ENCODE measurements at places on chromosomes 12 and 14.

DNA sequence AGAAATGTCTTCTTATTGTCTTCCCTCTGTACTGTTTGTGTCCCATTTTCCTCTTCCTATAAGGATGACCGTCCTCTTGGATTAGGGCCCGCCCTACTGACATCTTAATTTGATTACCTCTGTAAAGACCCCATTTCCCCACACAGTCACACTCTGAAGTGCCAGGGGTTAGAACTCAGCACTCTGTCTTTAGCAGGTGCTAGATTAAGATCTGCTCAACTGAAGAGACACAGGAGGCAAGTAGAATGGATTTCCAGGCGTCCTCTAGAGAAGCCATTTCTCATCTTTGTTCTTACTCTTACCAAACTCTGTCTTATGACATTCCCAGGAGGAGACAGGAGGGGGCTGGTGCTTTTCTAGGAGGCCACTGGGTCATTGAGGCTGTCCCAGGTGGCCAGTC, 50.8 kb downstream of the VCPKMT start:
- DNase-seq: no peak

DNA sequence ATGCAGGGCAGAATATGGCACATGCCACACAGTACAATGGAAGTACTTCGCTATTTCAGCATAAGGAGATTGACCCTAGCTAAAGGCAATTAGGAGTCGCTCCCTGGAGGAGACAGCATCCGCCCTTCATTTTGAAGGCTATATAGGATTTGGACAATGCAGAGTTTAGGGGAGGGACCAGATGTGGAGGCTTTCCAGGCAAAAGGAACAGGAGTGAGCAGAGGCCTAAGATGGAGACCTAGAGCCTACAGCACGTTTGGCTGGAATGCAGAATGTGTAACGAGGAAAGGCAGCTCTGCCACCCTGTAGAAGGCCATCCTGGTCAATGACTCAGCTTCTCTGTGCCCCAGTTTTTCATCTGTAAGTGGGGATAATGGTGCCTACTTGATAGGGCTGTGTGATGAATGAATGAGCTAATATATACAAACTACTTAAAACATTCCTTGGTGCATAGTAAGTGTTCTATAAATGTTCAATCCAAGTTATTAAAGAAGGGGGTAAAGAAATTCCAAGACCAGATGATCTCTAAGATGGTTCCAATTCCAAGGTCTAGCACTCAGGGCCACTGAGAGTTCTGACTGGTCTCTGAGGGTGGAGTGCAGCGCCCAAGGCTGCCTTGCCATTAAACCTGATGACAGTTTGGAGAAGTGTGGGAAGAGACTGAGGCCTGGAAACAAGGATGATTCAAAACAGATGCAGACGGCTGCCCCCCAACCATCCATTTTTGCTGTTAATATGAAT, 54.3 kb upstream of the FRMD6 start:
- no peak for DNase-seq

- no peak for DNase-seq
These were observed 91.5 kb downstream of the APAF1 start for GRCh38 chr12:98736352-98737321.

DNA sequence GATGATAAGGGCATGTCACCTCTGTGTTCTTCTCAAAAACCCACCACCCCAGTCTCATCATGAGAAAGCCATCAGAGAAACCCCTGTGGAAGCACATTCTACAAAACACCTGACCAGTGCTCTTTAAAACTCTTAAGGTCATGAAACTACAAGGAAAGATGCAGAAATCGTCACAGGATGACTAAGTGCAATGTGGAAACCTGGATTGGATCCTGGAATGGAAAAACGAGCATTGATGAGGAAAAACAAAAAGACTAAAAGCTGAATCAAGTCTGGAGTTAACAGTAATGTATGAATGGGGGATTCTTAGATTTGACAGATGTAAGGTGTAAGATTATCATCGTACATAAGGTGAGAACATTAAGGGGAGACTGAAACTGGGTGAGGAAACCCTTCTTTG, 211.0 kb downstream of the TBX5 start:
- no peak for DNase-seq

DNA sequence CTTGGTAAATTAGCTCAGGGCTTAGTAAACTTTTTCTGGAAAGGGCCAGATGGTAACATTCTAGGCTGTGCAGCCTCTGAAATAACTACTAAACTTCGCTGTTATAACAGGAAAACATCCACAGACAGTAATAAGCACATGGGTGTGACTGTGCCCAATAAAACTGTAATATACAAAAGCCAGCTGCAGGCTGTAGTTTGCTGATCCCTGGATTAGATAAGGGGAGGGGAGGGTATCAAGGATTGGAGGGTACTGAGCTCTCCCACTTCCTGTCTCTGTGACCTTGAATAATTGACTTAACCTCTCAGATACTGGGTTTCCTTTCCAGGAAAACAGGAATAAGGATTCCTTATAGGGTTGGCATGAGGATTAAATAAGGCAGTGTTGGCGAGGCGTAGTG, 81.2 kb downstream of the CCDC60 start:
- DNase-seq: no peak

GRCh38 chr14:75280831-75281653, 2.4 kb downstream of the FOS start:
- DNase-seq: peak; percentile 42

DNA sequence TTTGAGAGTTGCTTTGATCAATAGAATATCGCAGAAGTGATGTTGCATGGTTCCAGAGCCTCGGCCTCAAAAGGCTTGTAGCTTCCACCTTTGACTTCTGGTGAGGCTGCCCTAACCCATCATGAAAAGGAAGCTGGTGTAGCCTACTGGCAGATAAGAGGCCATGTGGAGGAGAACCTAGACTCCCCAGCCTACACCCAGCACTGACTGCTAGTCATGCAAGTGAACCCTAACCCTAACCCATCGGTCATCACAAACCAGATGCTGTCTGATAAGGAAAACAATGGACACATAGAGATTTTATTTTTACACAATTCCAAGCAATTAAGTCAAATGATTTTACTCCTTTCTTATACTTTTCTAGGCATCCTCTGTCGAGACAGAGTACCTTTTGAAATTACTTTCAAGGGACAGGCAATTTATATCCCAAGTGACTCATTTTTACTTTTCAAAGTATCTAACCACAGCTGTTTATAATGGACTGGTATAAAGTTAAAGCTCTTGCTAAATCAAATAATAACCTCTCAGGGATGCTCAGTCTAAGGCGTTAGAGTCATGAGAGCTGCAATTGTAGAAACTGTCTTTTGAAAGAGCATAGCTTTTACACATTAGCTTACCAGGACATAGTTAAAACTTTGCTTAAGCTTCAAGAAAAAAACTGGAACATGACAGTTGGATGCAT, 17.6 kb downstream of the PTPRB start:
- no peak for DNase-seq

- no peak for DNase-seq
These were observed 544.7 kb downstream of the ETNK1 start for GRCh38 chr12:23169696-23170013.

- DNase-seq: no peak
These were observed 67.6 kb upstream of the GNG2 start for GRCh38 chr14:51792809-51793208.

- DNase-seq: no peak
These were observed 32.9 kb downstream of the TXNRD1 start for GRCh38 chr12:104248444-104248843.

- no peak for DNase-seq
These were observed 1301.2 kb upstream of the FLRT2 start for GRCh38 chr14:84228702-84229101.

DNA sequence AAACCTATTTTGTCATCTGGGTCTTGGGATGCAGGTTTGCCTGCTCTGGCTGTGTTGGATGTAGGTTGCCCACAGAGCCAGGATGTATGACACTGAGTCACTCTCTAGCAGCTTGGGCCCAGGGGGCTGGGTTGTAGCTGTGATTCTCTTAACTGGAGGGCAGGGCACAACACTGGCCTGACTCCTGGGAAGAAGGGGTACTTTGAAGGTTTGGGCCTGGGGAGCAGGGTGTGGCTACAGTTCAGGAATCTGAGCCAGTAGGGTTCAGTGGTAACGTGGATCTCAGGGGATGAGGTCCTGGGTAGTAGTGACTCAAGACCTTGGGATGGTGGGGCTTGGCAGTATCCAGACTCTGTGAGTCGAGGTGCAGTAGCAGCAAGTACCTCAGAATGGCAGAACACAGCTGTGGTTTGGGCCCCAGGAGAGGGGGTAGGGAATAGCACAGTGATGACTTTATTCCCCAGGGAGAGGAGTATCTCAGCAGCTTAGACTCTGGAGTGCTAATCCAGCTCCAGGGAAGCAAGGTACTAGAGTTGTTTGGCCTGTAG, 25.7 kb downstream of the TBC1D15 start:
- no peak for DNase-seq

- no peak for DNase-seq
These were observed 17.9 kb downstream of the ZFP36L1 start for GRCh38 chr14:68774771-68775613.

DNA sequence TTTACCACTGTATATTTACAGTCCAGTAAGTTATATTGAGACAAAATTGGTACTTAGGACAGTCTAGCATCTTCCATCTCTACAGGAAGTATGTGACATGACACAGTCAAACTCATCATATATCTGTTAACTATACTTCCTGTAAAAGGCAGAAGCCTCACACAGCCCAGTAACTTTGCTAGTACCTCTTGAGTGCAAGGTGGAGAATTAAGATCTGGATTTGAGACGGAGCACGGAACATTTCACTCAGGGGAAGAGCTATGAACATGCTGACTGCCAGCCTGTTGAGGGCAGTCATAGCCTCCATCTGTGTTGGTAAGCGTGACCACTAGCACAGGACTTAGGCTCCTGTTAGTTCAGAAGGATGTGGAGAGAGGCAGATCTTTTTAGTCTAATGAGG, 333.7 kb upstream of the OR4E1 start:
- DNase-seq: no peak

DNA sequence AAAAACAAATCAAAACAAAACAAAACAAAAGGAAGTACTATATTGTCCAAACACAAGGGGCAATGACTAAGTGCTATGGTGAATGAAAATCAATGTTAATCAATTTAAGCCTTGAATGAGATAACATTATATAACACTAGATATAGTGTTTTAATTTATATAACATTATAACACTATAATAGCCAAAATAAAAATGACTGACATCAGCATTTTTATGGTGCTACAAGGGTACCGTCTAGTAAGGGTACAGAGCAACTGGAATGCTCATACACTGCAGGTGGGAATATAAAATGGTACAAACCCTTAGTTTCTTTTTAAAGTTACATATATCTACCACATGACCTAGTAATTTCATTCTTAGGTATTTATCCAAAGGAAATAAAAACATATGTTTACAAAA, 5.7 kb downstream of the NEDD8 start:
- DNase-seq: no peak

- DNase-seq: no peak
These were observed 42.6 kb upstream of the C12orf42 start for GRCh38 chr12:103538397-103538796.

DNA sequence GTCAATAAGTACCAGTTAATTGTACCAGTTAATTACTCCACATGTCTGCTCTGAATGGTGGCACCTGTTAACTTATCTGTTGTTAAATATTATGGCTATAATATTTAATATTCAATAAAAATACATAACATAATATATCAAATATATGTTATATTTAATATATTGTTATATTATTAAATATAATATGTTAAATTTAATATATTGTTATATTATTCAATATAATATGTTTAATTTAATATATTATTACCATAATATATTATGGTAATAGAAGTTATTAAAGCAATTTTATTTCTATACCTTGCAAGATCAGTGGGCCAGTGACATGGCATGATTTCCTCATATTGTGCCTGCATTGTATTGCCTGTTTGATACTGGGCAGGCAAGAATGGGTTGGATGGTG, 98.4 kb downstream of the TBC1D30 start:
- DNase-seq: no peak

GRCh38 chr12:97200181-97200580, 262.4 kb upstream of the RMST start:
- DNase-seq: no peak

DNA sequence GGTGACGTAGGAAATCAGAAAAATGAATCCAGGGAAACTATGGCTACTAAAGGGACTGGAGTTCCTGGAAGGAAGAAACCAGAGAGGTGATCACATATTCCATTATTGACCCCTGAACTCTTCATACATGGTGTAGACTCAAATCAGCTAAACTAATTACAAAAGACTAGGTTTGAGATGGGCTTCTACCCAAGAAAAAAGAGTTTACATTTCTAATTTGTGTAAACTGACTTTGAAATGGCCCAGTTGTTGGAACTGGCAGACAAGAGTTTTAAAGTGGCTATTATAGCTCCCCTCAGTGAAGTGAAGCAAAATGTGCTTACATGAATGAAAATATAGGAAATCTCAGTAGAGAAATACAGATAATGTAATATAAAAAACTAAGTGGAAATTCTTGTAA, 1619.4 kb upstream of the SEL1L start:
- no peak for DNase-seq

GRCh38 chr12:34336619-34337465, 314.5 kb downstream of the ALG10 start:
- DNase-seq: no peak

DNA sequence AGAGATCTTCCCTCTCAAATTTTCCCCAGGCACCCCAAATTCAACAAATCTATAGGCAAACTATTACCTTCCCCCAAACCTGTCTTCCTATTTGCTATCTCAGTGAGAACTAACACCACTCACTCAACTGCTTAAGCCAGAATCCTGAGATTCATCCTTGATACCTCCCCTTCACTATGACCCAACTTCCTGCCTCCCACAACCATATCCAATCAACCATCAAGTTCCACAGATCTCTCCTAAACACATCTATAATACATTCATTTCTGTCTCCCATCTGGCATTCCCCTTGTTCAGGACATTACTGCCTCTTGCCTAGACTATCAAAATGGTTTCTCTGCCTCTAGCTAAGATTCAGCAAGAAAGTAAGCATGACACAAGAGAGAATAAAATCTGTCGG, 21.3 kb downstream of the YAF2 start:
- no peak for DNase-seq

GRCh38 chr14:44300916-44301315, 206.2 kb downstream of the FSCB start:
- DNase-seq: no peak

DNA sequence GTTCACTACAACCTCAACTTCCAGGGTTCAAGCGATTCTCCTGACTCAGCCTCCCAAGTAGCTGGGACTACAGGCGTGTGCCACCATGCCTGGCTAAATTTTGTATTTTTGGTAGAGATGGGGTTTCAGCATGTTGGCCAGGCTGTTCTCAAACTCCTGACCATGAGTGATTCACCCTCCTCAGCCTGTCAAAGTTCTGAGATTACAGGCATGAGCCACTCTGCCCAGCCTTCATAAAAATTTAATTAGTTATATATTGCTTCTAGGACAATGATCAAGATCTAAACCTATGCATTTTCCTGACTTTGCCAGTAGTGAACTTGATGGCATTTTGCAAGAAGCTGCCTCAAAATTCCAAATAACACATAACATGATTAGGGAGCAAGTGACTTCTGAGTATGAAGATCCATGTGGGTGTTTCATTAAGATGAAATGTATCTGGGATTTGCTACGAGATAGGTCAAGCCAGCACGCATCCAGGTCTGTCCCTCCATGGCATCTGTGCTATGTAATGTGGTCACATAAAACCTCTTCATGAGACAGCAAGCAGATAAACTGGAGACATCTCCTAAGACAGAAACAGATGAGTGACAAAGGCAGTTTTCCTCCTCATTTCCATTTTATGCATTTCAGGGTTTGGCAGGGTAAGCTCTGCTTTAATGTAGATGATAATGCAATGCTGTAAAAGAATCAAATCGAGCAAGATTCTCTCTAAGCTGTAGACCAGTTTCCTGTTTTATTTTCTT, 319.4 kb upstream of the ATP2B1 start:
- no peak for DNase-seq

- no peak for DNase-seq
These were observed 27.5 kb upstream of the JPH4 start for GRCh38 chr14:23605931-23606585.

- no peak for DNase-seq
These were observed 151.7 kb upstream of the GZMB start for GRCh38 chr14:24785698-24786097.

Data from T-helper 17 cell (primary cell).